ENCODE measurements at places on chromosomes 3 and 15. TPM values are rescaled to one million over a fixed set of nuclear protein-coding genes. Genes with fewer than 3 reads are reported as not detected.

Gene PYGO1
- total RNA-seq: 0.55 TPM

Gene FGD5
- not detected for total RNA-seq

Gene ZDHHC23
- 0.87 TPM for total RNA-seq

Gene PROS1
- total RNA-seq: 2.3 TPM

Gene GUCA1C
- total RNA-seq: not detected
